ENCODE measurements at places on chromosomes 2 and 18.

GRCh38 chr2:85838181-85838580, 50.6 kb downstream of the ST3GAL5 start:
- no peak for DNase-seq

DNA sequence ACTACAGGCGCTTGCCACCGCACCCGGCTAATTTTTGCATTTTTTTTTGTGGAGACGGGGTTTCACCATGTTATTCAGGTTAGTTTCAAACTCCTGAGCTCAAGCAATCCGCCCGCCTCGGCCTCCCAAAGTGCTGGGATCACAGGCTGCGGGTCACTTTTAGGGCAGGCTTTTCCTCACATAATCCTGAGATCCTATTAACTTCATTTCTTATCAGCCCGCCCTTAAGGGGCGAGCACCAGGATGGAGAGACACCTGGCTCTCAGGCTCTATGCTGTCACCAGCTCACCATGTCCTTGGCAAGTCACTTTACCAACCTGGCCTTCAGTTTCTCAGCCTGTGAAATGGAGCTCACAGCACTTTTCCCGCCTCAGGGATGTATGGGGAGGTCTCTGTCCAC, 23.0 kb downstream of the ZFP36L2 start:
- DNase-seq: no peak

- no peak for DNase-seq
Measured at GRCh38 chr2:202002381-202002780, 31.3 kb upstream of the FZD7 start.

DNA sequence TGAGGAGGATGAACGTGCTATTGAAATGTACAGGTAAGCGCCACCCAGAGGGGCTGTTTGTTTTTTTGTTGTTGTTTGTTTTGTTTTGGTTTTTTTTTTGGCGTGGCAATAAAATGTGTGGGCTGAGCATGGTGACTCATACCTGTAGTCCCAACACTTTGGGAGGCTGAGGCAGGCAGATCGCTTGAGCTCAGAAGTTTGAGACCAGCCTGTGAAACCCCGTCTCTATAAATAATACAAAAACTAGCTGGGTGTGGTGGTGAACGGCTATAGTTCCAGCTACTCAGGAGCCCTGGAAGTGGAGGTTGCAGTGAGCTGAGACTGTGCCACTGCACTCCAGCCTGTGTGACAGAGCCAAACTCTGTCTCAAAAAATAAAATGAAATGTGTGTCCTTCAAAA, 6.2 kb downstream of the PDCL3 start:
- DNase-seq: no peak

- no peak for DNase-seq
Measured at GRCh38 chr2:217757108-217757463, 245.7 kb downstream of the TNS1 start.

GRCh38 chr2:9951272-9951521, 296 bp upstream of the GRHL1 start:
- DNase-seq: no peak

DNA sequence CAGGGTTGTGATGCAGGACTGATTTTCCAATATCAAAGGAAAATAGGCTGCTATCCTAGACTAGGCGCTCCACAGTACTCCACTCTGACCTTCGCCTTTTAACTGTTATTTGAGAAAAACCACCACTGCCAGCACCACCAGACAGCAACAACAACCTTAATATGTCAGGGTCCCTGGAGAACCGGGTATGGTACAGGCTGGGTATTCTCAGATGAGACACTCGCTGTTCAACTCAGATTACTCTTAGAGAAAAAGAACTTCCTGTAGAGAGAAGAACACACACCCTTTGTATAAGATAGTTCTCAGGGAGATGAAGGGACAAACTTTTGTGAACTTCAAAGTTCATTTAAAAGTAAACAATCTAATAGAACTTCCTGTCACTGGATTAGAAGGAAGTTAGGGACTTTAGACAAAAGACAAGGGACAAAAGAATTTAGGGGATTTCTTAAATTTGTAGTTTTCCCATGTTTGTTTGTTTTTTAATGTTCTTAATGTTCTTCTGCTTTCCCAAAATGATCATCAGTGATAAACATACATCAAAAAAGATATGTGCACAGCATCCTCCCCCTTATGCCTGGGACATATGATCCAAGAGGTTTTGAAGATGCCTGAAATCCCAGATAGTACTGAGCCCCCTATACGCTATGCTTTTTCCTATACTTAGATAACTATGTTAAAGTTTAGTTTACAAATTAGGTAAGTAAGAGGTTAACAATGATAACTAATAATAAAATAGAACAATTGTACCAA, 41.3 kb upstream of the PPP1R1C start:
- no peak for DNase-seq

GRCh38 chr18:31723639-31723989, 37.1 kb downstream of the SLC25A52 start:
- DNase-seq: no peak

DNA sequence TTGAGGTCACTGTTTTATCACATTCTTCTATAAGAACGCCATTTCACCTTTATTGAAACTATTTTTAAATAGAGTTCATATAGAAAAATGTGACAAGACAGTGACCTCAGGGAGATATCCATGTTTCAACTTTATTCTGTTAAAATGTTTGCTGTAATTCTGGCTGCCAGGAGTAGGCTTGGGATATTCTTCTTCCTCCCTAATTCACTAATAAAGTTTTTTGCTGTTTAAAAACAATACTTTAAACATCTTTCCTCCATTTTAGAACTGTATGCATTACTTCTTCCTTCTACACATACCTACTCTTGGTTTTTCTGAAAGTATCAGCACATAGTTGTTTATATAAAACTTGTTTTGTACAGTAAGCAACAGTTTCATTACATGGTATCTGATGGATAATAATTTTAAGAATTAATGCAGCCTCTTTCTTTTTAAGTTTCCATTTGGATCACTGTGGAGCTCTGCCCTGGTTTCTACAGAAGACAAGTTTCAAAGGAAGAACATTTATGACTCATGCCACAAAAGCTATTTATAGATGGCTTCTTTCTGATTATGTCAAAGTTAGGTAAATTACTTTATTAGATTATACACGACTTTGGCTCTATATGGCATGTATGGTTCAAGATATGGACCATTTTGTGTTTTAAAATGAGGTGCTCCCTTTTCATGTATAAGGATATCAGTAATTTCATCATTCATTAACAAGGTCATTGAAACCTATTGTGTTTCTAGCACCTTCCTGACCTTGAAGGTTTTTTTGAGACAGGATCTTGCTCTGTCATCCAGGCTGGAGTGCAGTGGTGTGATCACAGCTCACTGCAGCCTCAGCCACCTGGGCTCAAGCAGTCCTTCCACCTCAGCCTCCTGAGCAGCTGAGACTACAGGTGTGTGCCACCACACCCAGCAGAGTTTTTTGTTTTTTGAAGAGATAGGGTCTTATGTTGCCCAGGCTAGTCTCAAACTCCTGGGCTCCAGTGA, 7.2 kb downstream of the CPSF3 start:
- no peak for DNase-seq

DNA sequence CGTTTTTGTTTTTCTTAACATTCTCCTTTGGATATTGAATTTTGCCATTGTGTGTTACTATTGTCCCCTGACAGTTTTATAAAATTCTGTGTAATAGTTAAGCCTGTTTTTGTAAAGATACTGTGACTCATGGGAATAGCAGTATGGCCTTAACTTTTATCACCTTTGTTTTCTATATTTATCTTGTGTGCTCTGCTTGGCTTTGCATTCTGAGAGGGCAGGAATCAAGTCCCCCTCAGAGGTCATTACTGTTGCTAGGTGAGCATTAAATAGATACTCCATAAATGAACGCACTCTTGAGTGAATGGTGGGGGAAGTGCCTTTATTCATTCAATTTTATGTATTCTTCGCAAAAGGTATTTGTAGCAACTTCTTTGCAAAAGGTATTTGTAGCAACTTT, 160.0 kb downstream of the PHLPP1 start:
- DNase-seq: no peak

Data from T follicular helper cell (primary cell).